ENCODE measurements at places on chromosomes 2 and 18.

DNA sequence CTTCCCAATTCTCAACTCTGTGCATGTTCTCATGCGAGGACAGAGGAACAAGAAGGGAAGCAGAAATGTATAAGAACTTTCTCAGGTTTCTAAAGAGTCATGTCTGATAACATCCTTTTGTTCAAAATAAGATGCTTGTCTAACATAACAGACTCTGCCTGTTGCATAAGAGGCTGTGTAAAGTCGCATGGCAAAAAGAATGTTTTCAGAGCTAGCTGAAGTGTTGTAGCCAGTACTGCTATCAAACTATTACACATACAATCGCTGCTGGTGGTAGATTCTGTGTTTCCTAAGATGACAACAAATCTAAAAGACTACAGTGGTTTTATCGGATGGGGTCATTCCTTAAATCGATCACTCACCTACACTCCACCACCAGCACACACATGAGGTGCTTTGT is 487.5 kb downstream of the IRS1 start:
- no peak for DNase-seq

- no peak for DNase-seq
Observed at GRCh38 chr18:56825321-56825720, 174.2 kb downstream of the WDR7 start.

DNA sequence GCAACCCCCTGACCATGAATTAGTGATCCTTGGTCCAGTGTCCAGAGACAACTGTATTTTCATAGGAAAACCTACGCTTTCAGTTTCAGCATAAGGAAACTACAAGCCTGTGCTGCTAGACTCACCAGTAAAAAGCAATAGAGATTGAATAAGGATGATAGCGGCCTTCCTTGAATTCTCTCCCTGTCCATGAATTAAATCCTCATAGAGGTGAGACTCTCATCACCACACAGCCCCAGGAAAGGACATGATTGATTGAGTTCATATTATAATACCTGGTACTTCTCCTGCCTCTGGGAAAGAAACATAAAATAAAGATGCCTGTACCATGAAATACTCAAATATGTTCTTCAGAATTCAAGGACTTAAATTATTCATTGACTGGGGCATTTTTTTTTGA is 146.3 kb upstream of the SPOPL start:
- no peak for DNase-seq

GRCh38 chr2:213640738-213641425 is 356.6 kb downstream of the SPAG16 start:
- no peak for DNase-seq

- no peak for DNase-seq
Observed at GRCh38 chr2:212723226-212723625, 184.6 kb upstream of the ERBB4 start.

- DNase-seq = no peak
Observed at GRCh38 chr2:16134436-16135165, 194.3 kb downstream of the MYCN start.

DNA sequence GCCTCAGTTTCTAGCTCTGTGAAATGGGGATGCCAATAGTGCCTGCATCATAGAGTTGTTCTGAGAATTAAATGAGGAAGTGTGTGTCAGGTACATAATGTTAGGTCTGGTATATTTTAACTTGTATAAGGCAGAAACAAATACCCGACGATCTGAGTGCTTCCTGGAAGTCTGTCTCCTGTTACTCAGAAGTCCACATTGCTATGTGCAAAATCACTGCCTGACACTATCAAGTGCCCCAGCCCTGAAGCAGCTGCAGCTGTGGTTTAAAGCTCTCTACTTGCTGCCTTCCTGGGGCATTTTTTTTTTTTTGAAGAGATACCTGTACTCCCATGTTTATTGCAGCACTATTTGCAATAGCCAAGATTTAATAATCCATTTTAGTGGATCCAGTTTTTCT is 125.3 kb downstream of the SLC4A3 start:
- no peak for DNase-seq

DNA sequence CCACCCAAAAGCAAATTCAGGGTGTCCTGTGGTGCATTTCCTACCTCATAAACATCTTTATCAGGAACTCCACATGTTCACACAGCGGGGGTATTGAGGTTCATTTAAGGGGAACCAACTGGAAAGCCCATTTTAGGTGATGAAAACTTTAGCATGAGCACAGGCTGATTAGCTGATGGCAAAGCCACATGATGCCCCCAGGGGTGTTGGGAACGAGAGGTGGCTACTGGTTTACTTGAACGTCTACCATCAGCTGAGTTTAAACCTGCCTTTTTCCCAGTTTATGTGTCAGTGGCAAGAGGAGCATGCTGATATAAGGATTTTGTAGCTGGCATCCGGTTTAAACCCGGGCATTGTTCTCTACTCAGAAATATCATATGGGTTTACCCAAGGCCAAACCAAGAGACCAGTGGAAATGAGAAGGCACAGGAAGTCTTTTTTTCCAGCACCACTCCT is 54.5 kb upstream of the UPP2 start:
- no peak for DNase-seq

DNA sequence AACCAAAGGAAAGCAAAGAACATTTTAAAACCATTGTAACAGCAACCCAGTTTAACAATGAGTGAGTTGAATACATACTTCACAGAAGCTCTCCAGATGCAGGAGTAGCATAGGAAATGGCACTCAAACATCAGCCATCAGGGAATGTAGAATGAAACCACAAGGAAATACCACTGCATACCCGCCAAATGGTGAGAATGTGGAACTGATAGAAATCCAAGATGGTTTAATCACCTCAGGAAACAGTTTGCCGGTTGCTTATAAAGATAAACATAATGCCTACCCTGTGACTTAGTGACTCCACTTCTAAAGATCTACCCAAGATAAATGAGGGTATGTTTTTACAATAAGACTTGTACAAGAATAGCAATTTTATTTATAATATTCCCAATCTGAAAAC is 132.0 kb downstream of the GALNT1 start:
- DNase-seq = no peak

DNA sequence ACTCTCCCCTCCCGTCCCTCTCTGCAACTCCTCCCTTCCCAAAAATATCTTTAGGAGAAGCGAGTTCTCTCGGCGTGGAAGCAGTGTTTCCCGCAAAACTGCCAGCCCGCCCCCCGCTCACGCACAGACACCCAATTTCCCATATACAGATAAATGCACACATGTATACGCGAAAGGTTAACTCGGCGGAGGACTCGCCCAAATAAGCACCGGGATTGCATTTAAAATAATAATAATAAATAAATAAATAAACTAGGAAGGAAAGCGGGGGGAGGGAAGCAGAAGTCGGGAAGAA is 70.0 kb upstream of the PSMD14 start:
- DNase-seq = no peak

GRCh38 chr18:43422518-43422917 is 145.2 kb upstream of the SYT4 start:
- DNase-seq = peak; percentile 11

- no peak for DNase-seq
Observed at GRCh38 chr2:166516712-166517303, 22.8 kb upstream of the SCN7A start.

DNA sequence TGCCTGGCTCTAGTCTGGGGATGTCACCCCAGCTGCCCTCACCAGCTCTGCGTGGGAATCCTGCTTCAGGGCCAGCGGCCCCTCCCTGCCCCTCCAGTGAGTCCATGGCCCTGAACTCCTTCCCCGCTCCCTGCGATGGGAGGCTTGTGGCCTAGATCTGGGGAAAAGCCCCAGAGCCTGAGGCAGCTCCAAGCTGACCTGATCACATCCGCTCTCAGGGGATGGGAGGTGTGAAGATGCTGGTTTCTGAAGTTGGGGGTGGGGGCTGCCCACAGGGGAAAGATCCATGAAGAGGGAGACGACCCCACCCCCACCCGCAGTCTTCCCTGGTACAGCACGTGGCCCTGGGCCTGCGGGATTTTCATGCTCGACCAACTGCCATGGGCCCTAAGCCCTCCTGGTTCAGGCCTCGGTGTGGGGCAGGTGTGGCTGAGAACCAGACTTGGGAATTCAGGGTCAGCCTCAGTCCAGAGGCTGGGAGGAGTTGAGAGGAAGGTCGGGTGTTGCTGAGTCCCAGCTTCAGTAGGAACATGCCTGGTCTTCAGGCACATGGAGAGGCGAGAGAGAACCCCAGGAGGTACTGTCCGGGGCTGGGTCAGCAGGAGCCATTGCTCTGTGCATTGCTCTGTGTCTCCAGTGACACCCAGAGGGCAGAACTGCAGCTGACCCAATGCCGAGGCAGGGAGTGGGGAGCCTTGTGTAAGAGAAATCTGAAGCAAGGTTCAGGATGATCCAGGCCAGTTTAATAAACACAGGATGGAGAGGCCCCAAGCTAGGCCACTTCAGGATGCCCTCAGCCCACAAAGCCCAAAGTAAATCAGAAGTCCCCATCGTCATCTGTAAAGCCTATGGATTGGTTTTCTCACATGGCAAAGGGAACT is 115.1 kb downstream of the CAPN13 start:
- no peak for DNase-seq

DNA sequence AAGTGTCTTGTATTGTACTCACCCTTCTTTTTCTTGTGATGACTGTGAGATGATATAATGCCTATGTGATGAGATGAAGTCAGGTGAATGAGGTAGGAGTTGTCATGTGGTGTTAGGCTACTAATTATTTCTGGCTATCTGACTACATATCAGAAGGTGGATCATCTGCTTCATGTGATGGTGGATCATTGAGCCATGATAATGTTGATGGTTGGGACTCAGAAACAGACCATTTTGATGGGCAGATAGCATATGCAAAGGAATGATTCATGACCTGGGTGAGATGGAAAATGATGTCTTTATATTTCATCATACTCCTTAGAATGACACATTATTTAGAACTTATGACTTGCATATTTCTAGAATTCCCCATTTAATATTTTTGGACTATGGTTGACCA is 19.5 kb downstream of the ANKRD30B start:
- no peak for DNase-seq

- DNase-seq = no peak
Observed at GRCh38 chr2:11556101-11556806, 22.4 kb downstream of the GREB1 start.
